ENCODE measurements at places on chromosomes 5 and 9. TPM values are rescaled to one million over a fixed set of nuclear protein-coding genes. Genes with fewer than 3 reads are reported as not detected.

SCGB3A2 gene
- not detected for polyA plus RNA-seq

GZMA gene
- polyA plus RNA-seq = 0.44 TPM

LRRTM2 gene
- polyA plus RNA-seq = 0.21 TPM

DNA sequence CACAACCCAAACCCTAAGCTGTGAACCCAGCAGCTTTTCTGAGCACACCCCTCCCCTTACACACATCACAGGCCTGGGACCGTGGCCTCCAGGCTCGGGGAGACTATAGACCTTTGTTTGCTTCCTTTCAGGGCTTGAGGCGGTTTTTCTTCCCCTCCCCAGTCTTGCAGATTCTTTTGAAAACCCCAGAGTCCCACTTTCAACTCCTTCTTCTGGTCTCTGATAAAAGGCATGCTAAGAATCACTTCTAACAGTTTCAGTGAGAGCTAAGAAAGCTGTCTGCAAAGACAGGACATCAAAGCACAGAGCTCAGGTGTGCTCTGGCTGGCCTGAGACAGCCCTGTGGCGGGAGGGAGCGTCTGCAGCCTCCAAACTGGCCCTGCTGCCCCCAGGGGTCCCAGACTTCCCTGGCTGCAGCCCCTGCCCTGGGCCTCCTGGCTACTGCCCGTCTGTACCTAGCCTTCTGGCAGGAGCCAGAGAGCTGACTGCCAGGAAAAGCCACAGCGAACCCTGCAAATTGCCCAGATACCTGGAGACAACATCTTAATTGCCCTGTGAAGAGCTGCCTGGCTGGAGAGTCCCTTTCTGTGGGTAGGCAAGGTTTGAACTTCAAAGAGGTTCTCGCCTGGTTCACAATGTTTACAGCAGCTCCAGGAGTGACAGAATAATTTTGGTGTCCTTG, 138.9 kb downstream of the GADD45G start:
- DNase-seq = no peak

DNA sequence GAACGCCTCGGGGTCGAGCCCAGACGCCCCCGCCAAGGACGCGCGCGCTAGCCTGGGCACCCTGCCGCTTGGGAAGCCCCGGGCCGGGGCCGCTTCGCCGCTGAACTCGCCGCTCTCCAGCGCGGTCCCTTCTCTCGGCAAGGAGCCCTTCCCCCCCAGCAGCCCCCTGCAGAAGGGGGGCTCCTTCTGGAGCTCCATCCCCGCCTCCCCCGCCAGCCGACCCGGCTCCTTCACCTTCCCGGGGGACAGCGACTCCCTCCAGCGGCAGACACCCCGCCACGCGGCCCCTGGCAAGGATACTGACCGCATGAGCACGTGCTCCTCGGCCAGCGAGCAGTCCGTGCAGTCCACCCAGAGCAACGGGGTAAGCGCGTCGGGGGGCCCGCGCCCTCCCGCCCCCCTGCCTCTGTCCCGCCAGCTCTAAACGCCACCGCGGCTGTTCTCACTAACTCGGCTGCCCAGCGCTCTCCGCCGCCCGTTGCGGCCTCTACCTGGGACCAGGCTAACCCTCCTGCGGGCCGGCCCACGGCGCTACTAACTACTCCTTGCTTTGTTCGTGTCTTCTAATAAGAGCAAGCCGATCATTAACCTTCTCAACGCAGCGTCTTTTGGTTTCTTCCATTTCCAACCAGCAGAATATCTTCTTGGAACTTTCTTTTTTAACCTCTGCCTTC, 93.6 kb upstream of the OTULINL start:
- no peak for DNase-seq

DNA sequence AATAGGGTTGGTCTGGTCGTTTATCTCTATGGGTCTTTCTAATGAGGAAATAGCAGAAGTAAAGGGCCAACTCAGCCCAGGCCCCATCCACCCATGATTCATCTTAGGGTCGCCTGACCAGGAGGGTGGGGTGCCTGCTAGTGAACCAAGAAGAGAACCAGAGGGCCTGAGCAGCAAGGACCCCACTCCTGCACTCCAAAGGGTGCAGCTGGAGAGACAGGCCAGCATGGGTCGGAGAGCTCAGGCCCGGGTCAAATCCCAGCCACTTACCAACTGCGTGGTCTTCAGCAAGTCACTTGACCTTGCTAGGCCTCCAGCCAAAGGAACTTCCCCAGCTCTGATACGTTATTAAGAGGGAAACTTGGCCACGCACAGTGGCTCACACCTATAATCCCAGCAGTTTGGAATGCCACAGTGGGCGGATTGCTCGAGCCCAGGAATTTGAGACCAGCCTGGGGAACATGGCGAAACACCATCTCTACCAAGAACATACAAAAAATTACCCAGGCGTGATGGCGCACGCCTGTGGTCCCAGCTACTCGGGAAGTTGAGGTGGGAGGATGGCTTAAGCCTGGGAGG, 4.3 kb downstream of the BBLN start:
- no peak for DNase-seq

GRCh38 chr9:37293664-37294524, 128.6 kb upstream of the GRHPR start:
- DNase-seq = no peak

- no peak for DNase-seq
Measured at GRCh38 chr5:109953761-109954160, 264.0 kb downstream of the MAN2A1 start.

DNA sequence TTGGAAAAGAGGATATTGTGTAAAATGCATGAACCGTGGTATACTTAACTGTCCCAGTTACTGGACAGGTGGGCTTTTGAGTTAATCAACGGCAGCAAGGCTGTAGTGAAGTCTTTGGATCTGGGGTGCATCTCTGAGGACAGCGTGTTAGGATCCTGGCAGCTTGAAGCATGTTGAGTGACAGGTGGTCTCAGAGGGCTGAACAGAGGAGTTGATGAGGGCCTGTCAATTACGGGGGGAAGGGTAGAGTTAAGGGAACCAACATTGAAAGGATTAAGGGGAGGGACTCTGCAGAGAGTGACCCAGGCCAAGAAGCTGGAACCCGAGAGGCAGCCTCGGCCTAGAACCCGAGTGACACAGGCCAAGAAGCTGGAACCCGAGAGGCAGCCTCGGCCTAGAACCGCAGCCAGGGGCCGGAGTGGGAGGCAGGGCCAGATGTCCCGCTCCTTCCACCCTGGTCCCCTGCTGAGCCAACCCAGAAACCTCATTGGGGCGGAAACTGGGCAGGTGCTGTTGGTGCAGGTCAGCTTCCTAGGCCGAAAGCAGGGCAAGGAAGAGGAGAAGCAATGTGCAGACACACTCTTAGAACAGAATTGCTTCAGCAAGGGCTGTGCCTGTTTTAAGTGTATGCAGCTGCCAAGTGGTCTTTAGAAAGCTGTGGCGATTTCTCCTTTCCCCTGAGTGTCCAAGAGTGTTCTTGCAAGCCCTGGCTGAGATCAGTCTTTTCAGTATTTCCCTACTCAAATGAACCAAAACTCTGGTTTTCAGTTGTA, 62.0 kb downstream of the ANKRD33B start:
- DNase-seq = no peak

- DNase-seq = no peak
Measured at GRCh38 chr9:97511655-97512427, 10.4 kb downstream of the TMOD1 start.

DNA sequence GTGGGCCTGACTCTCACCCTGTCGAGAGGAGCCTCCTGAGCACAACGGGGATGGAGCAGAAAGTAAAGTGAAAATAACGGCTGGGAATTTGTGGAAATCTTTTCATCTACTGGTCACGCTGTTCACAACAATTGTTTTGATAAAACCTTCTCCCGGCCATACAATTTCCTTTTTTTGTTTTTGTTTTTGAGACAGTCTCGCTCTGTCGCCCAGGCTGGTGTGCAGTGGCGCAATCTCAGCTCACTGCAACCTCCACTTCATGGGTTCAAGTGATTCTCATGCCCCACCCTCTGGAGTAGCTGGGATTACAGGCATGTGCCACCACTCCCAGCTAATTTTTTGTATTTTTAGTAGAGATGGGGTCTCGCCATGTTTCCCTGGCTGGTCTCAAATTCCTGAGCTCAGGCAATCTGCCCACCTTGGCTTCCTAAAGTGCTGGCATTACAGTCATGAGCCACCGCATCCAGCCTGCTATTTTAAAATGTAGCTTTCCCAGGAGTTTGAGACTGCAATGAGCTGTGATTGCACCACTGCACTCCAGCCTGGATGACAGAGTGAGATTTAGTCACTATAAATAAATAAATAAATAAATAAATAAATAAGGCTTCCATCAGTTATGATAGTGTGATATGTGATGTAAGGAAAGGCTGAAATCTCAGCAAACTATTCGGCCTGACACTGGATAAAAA, 73.5 kb upstream of the PTGER4 start:
- no peak for DNase-seq

All from psoas muscle (tissue), 8 donors.